Endothelial cell (in vitro differentiated cells): ENCODE measurements at places on chromosomes 1 and 21. TPM values are rescaled to one million over a fixed set of nuclear protein-coding genes. Genes with fewer than 3 reads are reported as not detected.

Gene KCNK1
- total RNA-seq, result 5.6 TPM

GRCh38 chr1:220810179-220810653 lies 23.5 kb downstream of the MTARC1 start:
- DNase-seq, result peak; percentile 73

Gene AJAP1
- 0.21 TPM for total RNA-seq

DNA sequence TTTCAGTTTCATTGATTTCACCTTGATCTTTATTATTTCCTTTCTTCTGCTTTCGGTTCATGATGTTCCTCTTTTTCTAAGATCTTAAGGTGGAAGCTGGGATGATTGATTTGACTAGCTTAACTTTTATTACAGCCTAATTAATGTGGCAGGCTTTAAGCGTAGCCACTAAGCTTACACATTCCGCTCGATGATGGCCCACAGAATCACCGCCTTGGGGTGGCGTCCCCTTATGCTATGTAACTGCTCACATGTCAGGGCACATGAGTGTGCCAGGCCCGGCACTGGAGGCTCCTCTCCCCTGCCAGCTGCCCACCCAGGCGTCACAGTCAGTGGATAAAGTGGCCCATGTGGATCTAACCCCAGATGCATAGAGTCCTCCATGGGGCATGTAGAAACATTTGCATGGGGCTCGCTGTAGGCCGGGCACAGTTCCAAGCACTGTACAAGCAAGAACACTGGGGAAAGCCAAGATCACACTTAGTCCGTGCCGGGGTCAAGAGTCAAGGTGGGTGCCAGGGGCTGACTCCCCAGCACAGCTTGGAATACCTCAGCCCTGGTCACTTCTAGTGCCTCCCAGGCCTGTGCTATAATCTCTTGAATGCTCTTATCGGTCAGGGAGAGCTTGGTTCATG lies 41.7 kb downstream of the PKNOX1 start:
- no peak for DNase-seq

Gene MAEL
- not detected for total RNA-seq

- DNase-seq, result no peak
Measured at GRCh38 chr1:207831517-207832327, 79.2 kb downstream of the CD34 start.

DNA sequence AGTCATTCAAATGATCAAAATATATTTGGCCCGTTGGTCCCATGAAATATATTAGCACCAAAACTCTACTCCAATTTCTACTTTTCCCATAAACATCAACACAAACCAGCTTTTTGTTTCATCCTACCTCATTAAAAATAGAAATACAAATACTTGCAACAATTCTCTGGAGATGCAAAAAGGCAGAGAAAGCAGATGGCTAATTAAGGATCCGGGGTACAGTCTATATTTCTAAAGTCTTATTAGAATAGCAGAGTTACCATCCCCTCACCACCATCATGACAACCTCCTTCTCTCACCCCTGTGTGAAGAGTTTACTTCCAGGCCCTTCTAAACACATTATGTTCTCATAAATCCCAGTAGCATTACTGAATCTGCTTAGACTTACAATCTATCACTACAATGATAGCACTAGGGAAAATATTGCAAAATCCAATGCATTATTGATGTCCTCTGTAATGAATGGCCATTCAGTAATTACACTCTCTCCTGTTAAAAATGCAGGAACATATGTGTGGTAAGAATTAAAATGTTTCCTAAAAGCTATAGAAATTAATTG lies 133.8 kb downstream of the HHIPL2 start:
- no peak for DNase-seq

Gene LINGO4
- total RNA-seq, result 0.13 TPM

DNA sequence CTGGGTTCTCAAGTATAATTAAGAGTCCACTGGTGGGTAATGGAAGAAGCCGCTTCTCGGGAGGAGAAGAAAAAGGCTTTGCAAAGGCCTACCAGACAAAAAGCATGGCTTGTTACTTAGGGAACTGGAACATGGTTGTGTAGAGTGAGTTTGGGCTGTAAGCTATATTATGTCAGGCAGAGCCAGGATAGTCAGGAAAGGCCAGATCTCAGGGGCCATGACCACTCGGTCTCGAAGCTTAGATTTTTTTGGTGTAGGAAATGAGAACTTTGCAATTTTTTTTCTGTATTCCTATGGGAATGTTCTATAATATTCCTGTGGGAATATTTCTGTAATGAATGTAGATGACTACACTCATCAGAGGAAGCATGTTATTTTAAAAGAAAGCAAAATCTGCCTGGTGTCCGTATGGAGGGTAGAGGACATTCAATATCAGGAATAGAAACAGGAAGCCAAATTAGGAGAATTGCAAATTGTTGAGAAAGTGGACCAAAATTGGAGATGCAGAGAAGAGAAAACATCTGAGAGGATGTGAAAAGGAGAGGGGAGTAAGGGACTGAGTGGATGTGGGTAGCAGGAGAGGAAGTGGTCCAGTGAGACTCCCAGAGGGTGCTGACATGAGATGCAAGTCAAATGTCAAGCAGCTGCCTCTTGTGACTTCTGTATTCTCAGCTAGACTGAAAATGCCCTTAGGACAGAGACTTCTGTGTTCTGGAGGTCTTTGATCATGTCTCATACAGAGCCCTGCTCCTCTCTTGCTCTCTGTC lies 45.2 kb upstream of the HAO2 start:
- no peak for DNase-seq

DNA sequence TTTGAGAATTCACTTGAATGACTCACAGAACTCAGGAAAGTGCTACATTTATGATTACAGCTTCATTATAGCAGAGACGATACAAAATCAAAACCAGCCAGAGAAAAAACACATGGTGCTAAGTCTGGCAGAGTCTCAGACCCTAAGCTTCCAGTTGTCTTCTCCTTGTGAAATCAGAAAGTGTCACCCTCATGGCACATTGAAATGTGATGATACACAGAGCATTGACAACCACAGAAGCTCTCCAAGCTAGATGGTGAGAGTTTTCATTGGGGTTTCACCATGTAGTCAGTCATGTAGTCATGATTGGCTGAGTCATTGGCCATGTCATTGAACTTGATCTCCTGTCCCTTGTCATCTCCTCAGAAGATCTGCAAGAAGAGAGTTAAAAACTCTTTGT lies 526.6 kb downstream of the MRPL39 start:
- no peak for DNase-seq

- no peak for DNase-seq
Measured at GRCh38 chr1:36486439-36487335, 4.0 kb upstream of the CSF3R start.

- DNase-seq, result peak; percentile 48
Measured at GRCh38 chr1:236063919-236064673, 794 bp downstream of the NID1 start.

DNA sequence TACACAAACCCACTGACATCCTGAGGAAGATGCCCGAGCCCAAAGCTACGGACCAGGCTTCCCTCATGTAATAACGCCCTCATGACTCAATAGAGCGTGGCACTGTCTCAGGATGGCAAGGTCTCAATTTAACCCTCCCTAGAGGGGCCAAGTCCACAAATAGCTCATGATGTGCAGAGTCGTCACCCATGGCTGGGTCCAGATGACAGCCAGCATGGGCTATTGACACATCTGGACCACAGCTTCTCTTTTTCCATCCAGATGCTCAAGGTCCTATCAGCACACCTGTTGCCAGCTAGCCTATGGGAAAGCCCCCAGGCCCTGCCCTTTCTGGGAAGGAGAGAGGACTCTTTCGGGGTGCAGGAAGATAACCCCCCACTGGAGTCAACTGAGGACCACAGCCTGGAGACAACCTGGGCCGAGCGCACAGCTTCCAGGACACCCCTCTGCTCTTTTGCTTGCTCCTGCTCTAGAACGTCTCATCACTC lies 2.8 kb downstream of the LAPTM5 start:
- DNase-seq, result no peak

GRCh38 chr1:29626066-29626465 lies 389.7 kb downstream of the PTPRU start:
- DNase-seq, result no peak

- no peak for DNase-seq
Measured at GRCh38 chr1:119380983-119381662, 12.5 kb downstream of the HAO2 start.

GRCh38 chr1:198498881-198499280 lies 41.6 kb downstream of the ATP6V1G3 start:
- DNase-seq, result no peak

DNA sequence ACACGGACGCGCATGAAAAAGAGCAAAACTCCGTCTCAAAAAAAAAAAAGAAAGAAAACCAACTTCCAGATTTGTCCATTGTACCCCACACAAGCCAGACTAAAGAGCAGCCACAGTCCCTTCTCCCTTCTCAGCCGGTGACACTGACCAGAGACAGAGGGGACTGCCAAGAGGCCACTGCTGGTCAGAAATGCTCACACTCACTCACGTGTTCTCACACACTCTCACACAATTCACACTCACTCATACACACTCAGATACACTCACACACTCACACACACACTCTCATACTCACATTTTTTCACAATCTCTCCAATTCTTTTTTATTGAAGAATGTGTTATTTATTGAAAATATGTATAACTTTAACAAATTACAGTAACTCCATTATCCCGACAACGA lies 90.8 kb upstream of the RAB4A start:
- DNase-seq, result no peak

DNA sequence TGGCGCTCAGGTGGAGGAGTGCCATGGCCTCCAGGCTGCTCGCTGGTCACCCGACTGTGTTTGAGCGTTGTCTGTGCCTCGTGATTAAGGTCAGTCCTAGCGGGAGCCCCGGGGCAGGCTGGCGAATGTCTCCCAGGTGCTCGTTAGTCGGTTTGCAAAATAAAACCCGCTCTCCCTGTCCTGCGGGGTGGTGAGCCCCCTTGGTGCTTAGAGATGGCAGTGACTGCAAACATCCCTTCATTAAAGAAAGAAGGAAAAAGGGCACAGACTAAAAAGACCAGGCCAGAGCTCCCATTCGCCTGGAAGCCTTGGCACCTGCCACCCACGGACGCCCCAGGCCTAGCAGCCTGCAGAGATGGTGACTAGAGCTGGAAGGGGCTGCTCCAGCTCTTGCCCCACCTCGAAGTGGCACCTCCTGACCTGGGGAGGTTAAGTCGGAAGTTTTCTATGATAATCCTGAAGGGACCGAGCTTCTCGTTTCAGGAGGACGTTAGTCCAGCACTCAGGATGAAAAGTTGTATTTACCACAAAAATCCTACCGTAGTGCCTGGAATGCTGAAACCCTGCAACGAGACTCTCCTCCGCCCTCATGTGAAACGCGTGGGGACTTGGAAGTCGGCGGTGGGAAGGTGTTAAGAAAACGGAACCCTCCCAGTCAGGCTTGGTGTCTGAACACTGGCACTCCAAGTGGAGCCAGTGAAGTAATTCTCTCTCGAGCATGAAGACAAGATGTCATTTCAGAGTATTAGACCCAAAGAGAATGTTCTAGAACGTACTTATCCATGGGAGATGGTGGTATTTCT lies 24.6 kb downstream of the RIPK4 start:
- no peak for DNase-seq

- no peak for DNase-seq
Measured at GRCh38 chr21:40294345-40294744, 427.1 kb downstream of the PCP4 start.

- DNase-seq, result no peak
Measured at GRCh38 chr1:9643351-9644256, 7.9 kb upstream of the PIK3CD start.

Gene BLACAT1
- 2.2 TPM for total RNA-seq

DNA sequence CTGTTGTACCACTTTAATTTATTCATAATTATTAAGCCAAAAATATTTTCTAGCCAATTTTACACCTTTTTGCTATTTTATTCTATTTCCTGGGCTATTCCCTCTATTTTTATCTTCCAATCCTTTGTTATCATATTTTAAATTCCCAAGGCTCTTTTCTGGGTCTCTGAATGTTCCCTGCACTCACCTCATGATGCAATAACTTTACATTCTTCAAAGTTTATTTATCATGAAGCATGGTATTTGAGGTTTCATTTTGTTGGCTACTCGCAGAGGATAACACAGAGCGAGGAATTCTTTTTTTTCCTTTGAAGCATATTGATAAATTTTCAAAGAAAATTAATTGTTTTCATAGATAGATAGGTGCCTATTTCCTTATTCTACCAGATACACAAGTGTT lies 489.8 kb upstream of the TMPRSS15 start:
- no peak for DNase-seq

- no peak for DNase-seq
Measured at GRCh38 chr1:193421487-193421886, 235.1 kb upstream of the B3GALT2 start.

Gene MARK1
- 12.5 TPM for total RNA-seq

DNA sequence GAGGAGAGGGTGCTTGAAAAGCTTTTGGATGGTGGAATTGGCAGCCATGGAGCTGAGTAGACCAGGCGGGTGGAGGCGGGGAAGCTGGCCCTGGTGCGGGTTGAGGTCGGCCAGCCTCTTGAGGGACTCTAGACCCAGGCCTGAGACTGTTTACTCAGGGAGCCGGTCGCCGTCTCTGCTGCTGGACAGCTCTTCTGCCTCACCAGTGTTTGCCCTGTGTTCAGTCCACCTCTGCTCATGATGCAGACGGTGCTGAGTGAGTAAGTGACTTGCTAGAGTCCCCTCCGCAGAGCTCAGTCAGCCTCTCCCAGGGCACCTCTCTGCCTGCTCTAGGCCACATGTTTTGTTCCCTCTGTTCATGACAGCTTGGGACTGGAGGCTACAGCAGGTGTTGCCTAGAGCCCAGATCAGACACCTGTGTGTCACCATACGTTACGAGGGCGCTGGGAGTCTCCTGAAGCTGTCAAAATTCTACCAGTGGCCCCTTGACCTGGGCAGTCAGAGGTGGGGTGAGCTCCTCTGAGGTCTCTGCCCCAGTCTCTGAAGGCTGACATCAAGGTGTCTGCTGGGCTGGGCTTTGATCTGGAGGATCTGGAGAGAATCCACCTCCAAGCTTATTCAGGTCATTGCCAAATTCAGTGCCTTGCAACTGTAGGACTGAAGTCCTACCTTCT lies 73.5 kb upstream of the WNT4 start:
- DNase-seq, result no peak

GRCh38 chr1:66505671-66506392 lies 28.1 kb upstream of the SGIP1 start:
- no peak for DNase-seq

Gene KNCN
- total RNA-seq, result not detected

DNA sequence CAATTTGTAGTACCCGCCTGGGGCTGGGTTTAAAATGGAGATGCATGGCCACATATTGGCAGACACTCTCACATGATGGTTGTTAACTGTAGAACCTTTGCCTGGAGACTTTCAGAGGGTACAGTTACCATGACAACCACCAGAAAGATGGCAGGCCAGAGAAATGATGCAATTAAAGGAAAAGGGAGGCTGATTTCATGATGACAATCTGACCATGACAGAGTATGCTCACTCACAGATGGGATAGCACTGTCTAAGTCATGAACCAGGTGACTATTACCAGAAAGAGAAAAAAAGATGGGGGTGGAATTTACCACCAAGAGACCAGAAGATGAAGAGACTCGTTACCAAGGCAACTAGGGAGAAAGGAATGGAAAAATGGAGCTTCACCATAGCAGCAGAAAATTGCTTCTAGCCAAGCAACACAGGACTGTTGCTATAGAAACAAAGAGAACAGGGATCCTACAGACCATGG lies 3.5 kb upstream of the TRIT1 start:
- no peak for DNase-seq
